Stimulated activated CD4-positive, alpha-beta T cell treated with anti-CD3 and anti-CD28 coated beads, TNF-alpha, amount 100 ng/mL, for 1 hour (primary cell): ENCODE measurements at places on chromosomes 13 and 19.
A peak's percentile ranks its signal among the peaks of the same experiment; 100 is the strongest.

GRCh38 chr19:3268763-3269162, 44.3 kb downstream of the CELF5 start:
- no peak for DNase-seq

DNA sequence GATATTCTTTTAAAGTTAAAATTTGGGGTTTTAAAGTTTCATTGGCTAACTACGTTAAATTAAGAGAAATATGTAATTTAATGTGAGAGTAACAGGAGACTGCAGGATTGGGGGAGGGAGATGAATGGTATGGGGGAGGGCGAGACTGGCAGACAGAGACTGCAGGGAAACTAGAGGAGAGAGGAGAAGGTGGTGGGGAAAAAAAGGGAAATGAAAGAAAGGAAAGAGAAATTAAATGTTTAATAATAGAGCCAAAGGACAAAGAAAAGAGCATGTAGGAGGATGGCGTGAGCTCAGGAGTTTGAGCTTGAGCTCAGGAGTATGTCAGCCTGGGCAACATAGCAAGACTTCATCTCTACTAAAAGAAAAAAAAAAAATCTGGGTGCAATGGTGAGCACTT, 115.9 kb downstream of the RFC3 start:
- no peak for DNase-seq

- peak; percentile 92 for DNase-seq
These were observed at the start of gene LENG8 for GRCh38 chr19:54448774-54449700. TSS of gene LENG8 (plus strand) at chr19:54449199. CDS start at chr19:54451345, 2,146 bp downstream.

GRCh38 chr13:59374691-59375090, 789.0 kb downstream of the DIAPH3 start:
- DNase-seq: no peak
